Fibroblast of skin of right biceps (primary cell): ENCODE measurements at places on chromosomes 12 and 14.

- no peak for DNase-seq
Measured at GRCh38 chr12:108814462-108815211, 42.7 kb downstream of the SSH1 start.

DNA sequence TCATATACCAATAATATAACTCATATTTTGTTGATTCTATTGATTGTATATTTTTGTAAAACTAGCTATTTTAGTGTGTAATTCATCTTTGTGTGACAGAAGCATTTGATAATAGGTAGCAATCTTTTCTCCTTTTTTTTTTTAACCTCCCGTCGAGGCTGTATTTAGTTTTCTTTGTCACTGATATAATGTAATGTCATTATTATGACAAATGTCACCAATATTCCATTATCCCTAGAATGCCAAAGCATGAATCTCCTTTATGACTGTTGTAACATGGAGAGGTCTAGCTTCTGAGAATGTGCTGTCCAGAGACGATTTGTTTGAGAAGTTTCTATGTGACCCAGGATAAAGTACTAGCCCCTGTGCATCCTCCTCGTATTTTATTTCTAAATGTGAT is 639.0 kb upstream of the ATXN7L3B start:
- no peak for DNase-seq

GRCh38 chr14:89531661-89532335 is 114.8 kb upstream of the FOXN3 start:
- no peak for DNase-seq

GRCh38 chr12:81949841-81950308 is 190.7 kb upstream of the PPFIA2 start:
- DNase-seq = no peak
